ENCODE measurements at places on chromosomes 2 and 18. TPM values are rescaled to one million over a fixed set of nuclear protein-coding genes. Genes with fewer than 3 reads are reported as not detected.

Gene STRADB
- 22.8 TPM for total RNA-seq

Gene MYOM1
- 0.11 TPM for total RNA-seq

Gene SH3RF3
- 0.40 TPM for total RNA-seq

Gene ANKRD53
- 0.07 TPM for total RNA-seq

Gene TPRKB
- total RNA-seq, result 74.2 TPM

Gene ARL4C
- 111 TPM for total RNA-seq

Gene ADAM23
- total RNA-seq, result 10.0 TPM

Gene FAM124B
- not detected for total RNA-seq

Gene FBXO41
- 5.3 TPM for total RNA-seq

Gene SFTPB
- total RNA-seq, result 0.23 TPM

Gene TFCP2L1
- total RNA-seq, result 0.85 TPM

Gene ALPI
- not detected for total RNA-seq

Gene FBXO36
- 1.1 TPM for total RNA-seq

Gene FHOD3
- 2.5 TPM for total RNA-seq

Gene MC5R
- total RNA-seq, result not detected

Gene PLGLB2
- 0.49 TPM for total RNA-seq

Gene ZNF512
- total RNA-seq, result 19.0 TPM

Gene RGPD4
- total RNA-seq, result not detected

Gene CNTNAP5
- total RNA-seq, result not detected

Gene TMEM198
- total RNA-seq, result 0.54 TPM

Gene UPP2
- total RNA-seq, result not detected

Gene TCF4
- 3.0 TPM for total RNA-seq

Measured in A549 treated with DMSO at 1 μM for 4 hours (cell line).